ENCODE measurements at places on chromosomes 5 and 9.

DNA sequence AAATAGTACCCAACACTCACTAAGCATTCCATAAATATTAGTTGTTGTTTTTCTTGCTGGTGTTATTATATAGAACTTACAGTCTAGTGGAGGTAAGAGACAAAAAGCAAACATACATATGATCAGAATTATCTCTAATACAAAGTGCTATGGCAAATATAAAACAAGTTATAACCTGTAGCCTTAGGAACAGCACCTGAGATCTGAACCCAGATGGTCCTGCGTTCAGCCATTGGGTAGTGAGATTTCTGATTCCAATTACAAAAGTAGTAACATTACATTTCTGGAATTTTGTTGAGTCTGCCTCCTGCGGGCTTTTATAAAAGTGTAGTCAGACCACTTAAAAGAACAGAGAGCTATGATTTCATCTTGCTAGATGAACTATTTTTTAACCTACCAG, 242.9 kb upstream of the ZNF462 start:
- DNase-seq, result no peak

DNA sequence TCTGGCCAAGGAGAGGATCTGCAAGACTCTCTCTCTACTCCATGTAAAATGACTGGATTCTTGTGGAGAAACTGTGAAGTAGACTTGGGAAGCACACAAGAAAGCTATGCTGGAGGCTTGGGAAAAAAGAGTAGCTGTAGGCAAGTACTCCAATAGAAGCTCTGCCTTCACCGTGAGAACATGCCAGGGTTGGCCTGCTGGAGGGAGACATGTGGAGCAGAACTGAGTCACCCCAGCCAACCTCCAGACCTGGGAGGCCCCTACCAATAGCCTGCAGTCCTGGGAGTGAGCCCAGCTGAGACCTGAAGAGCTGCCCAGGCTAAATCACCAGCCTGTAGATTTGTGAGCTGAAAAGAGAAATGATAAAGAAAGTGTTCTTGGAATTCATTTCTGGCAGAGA, 66.6 kb downstream of the DEPDC1B start:
- DNase-seq, result no peak

DNA sequence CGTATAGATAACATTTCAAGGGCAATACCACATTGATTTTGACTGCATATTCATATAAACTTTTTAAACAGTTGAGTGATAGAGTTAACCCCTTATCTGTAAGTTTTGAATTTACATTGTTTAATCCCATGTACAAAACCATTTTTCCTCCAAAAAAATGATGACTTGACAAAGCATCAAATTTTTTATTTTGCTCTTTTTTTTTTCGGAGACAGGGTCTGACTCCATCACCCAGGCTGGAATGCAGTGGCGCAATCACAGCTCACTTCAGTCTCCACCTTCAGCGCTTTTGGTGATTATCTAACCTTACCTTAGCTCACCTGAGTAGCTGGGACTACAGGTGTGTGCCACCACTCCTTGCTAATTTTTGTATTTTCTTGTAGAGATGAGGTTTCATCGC, 1670.1 kb upstream of the CDH9 start:
- no peak for DNase-seq

GRCh38 chr5:893137-893506, 438 bp downstream of the TRIP13 start:
- no peak for DNase-seq

DNA sequence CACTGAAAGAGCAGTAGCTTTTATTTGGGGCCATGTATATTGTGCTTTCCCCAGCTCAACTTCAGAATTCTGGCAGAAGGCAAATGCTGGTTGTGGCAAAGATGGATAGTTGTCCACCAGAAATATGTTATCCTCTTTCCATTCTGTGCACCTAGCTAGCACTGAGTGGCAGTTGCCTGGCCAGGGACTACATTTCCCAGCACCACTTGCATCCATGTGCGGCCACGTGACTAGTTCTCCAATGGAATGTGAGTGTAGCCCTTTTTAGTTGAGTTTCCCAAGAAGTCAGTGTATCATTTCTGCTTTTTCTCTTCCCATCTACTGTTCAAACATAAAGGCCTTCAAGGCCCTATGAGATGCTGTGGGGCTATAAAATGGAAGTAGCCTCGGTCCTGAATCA, 354.0 kb upstream of the CLINT1 start:
- no peak for DNase-seq

GRCh38 chr5:115494570-115495289, 49.8 kb downstream of the FEM1C start:
- DNase-seq, result no peak

DNA sequence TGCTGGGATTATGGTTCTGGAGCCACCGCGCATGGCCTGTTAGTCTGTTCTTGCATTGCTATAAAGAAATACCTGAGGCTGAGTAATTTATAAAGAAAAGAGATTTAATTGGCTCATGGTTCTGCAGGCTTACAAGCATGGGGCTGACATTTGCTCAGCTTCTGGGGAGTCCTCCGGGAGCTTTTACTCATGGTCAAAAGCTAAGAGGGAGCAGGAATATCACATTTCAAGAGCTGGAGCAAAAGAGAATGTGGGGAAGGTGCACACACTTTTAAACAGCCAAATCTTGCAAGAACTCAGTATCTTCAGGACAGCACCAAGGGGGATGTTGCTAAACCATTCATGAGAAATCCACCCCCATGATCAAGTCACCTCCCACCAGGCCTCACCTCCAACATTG, 12.1 kb downstream of the JAK2 start:
- no peak for DNase-seq
